ENCODE measurements at places on chromosomes 1 and 21. TPM values are rescaled to one million over a fixed set of nuclear protein-coding genes. Genes with fewer than 3 reads are reported as not detected.

The F5 gene
- total RNA-seq, result 9.3 TPM

The GBP1 gene
- 134 TPM for total RNA-seq

The TENT5C gene
- 39.5 TPM for total RNA-seq

The LENEP gene
- total RNA-seq, result not detected

The IL22RA1 gene
- not detected for total RNA-seq

The TFAP2E gene
- 2.4 TPM for total RNA-seq

The ADGRL4 gene
- total RNA-seq, result 72.5 TPM

The ATP1A2 gene
- total RNA-seq, result 0.20 TPM

The TMEM51 gene
- 10.5 TPM for total RNA-seq

The SH3BGR gene
- total RNA-seq, result 1.3 TPM

The RPE65 gene
- total RNA-seq, result not detected

The RGS18 gene
- 84.7 TPM for total RNA-seq

The IGSF3 gene
- total RNA-seq, result 0.79 TPM

The RGS4 gene
- total RNA-seq, result 0.50 TPM

The B3GALT5 gene
- total RNA-seq, result 0.23 TPM

The S100A1 gene
- not detected for total RNA-seq

The SLC2A5 gene
- total RNA-seq, result 5.6 TPM

The WLS gene
- 61.7 TPM for total RNA-seq

The OR2L8 gene
- 3.8 TPM for total RNA-seq

The ADAMTS4 gene
- 16.7 TPM for total RNA-seq

The CLCNKA gene
- total RNA-seq, result 0.46 TPM

The OR2T11 gene
- total RNA-seq, result 0.21 TPM

The KIF2C gene
- total RNA-seq, result 4.0 TPM

The FCRL5 gene
- total RNA-seq, result 82.9 TPM

The ZFYVE9 gene
- total RNA-seq, result 13.0 TPM

The OR2L13 gene
- total RNA-seq, result 0.60 TPM

The HRNR gene
- total RNA-seq, result not detected

The SPATC1L gene
- 6.2 TPM for total RNA-seq

The RIIAD1 gene
- not detected for total RNA-seq

The SAMSN1 gene
- total RNA-seq, result 79.2 TPM

The SHE gene
- total RNA-seq, result 33.7 TPM

The PPFIA4 gene
- total RNA-seq, result 12.0 TPM

The AMY1B gene
- not detected for total RNA-seq

The SPRR5 gene
- not detected for total RNA-seq

The ZNF648 gene
- total RNA-seq, result not detected

The FHAD1 gene
- not detected for total RNA-seq

The PTBP2 gene
- 28.2 TPM for total RNA-seq

The NR5A2 gene
- total RNA-seq, result 0.15 TPM

The LAX1 gene
- total RNA-seq, result 11.5 TPM

The SYT6 gene
- not detected for total RNA-seq

The MYBPH gene
- total RNA-seq, result 0.83 TPM

The SERTAD4 gene
- total RNA-seq, result not detected

The ATAD3C gene
- total RNA-seq, result 1.6 TPM

The ADAMTS5 gene
- 61.2 TPM for total RNA-seq
